ENCODE measurements at places on chromosomes 5 and 9.

GRCh38 chr5:66643387-66643786 is 47.2 kb downstream of the MAST4 start:
- no peak for DNase-seq

GRCh38 chr9:37429441-37430285 is 7.2 kb downstream of the GRHPR start:
- DNase-seq, result no peak

GRCh38 chr9:118976160-118976559 is 393.1 kb downstream of the BRINP1 start:
- DNase-seq, result no peak

GRCh38 chr5:67887748-67888161 is 327.8 kb upstream of the PIK3R1 start:
- no peak for DNase-seq

DNA sequence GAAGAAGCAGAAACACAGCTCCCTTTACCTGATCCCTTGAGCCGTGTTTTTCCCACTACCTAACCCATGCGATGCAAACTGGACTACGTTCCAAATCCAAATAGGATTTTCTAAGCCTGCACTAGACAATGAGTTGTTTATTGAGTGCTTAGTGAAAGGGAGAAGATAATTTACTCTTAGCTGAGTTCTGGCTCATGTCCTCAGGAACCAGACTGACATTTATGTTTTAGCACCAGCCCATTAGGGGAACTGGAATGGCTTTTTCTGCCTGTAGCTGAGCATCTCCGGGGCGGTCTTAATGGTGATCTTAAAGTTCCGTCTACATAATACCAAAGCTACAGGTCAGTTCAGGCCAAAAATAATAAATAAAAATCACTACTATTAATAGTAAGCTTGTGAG is 81.5 kb downstream of the SH3TC2 start:
- DNase-seq, result no peak

DNA sequence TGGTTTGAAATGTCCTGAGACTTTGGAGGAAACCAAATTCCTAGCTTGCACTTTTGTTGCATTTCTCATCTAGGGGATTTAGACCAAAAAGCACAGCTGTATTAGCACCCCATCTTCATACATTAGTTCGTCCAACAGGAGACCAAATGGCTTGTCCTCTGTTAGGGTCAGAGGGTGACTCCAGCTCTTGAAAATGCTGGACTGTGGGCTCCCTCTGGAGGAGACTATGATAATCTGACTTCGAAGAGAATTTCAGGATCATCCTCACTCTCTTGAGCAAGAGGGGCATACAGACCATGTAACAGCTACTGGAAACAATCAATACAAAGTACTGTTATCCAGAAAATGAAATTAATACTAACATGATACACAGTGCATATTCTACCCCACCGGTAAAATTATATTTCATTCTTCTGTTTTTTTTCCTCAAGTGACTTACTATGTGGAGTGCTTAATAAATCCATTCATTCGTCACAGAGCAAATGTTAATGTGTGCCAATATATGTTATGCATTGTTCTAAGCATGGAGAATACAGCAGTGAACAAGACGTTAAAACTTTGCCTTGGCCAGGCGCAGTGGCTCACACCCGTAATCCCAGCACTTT is 63.7 kb upstream of the PPP2CA start:
- DNase-seq, result peak; percentile 79

DNA sequence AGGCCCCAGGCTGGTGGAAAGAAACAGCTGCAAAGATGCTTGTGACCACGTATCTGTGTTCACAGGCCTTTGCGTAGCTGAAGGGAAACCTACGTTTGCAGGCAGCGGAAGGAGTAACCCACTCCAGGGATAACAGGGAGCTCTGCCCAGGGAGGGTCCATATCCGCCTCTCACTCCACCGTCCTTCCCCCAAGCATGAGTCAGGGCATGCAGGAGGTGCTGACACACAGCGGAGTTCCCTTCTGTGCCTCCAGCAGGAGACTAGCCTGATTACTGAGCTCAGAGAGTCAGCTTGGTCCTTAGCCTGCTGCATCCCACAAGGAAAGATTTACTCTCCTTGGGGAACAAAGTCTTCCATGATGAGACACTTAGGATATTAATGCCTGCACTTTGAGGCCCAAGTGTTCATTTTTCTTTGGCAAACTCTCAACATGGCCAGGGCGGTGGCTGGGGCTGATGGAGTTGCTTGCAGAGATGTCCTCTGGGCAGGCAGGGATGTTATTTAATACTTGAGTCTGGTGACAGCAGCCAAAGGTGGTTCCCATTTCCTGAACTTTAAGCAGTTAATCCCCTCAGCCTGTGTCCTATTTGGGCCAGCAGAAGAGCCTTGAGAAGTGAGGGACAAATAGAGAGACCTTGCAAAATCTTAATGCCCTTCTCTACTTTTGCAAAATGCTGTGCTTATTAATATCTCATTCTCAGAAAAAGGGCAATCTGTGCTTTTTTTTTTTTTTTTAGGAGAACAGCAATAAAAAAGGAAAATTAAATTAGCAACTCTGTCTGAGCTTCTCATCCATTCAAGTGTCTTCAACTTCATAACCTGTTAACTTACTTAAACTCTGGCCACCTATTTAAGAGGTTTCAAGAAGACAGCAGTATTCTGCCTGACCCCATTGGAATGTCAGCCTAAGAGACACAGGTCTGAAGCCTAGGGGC is 222.1 kb downstream of the HSPA4 start:
- DNase-seq, result no peak

All from activated CD4-positive, alpha-beta T cell treated with anti-CD3 and anti-CD28 coated beads, Interleukin-2, amount 10 ng/mL, durations not matched to agents 24 days and 14 days (primary cell).